Stimulated activated CD4-positive, alpha-beta T cell treated with anti-CD3 and anti-CD28 coated beads, Interleukin-12 subunit alpha, Interleukin-12 subunit beta, amount 100 ng/mL, for 24 hours (primary cell): ENCODE measurements at places on chromosomes 1 and 21.

- DNase-seq, result no peak
Observed at GRCh38 chr21:34810786-34811185, 142.0 kb downstream of the CLIC6 start.

DNA sequence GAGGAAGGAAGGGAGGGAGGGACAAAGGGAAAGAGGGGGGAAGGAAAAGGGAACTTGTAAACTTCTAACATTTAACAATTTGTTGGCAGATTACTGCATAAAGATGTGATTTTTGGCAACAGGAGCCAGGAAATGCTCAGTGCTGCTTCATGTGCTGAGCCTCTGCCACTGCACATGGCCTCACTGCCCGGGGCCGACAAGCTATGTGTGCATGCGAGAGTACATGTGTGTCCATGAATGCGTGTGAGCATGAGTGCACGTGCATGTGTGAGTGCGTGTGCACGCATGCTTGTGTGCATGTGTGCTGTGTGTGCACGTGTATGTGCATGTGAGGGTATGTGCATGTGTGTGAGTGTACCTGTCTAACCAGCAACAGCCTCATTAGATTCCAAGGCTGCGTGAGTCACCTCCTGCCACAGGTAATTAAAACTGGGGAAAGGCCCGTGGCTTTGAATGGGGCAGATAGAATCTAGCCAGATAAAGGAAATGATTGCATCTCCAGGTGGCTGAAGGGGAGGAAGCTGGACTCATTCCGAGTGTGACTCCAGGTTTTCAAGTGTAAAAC is 41.4 kb upstream of the TSPEAR start:
- DNase-seq, result no peak

- no peak for DNase-seq
Observed at GRCh38 chr1:59266180-59266926, 30.5 kb upstream of the FGGY start.

DNA sequence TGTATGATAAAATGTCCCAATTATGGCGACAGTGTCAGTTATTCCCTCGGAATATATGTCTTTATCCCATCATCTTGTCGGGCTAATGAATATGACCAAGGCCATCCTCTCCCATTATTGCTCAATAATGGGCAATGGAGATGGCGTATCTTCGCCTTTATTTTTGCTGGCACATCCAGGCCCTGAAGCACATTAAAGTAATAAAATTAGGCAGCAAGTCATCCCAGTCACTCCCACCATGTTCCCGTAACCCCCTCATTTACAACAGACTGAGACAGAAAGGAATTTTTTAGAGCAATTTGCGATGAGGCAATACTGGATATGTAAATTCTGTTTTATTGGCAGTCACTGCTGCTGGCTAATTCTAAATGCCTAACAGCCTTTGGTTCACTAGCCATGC is 35.3 kb downstream of the CLIC6 start:
- DNase-seq, result no peak

DNA sequence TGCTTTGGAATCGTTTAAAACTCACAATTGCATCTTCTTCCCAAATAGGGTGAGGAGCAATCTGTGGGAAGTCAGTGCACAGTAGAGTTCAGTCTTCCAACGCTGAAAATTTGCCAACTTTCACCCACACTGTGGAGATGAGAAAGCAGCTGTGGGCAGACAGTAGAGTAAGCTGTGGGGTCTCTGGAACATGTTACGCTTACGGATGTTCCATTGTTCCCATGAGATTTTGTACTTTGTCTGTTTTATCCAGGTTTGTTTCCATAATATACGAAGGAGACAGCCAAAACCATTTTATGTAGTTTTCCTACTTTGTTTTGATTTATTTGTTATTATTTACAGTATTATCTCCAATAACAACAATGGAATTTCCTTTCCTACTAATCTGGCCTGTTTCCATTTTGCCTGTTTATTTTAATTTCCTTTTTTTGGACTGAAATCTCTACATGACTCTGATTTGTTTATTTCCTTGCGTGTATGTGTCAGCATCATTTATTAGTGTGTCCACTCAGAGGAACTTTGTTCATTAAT is 65.1 kb upstream of the RGL1 start:
- DNase-seq, result no peak

DNA sequence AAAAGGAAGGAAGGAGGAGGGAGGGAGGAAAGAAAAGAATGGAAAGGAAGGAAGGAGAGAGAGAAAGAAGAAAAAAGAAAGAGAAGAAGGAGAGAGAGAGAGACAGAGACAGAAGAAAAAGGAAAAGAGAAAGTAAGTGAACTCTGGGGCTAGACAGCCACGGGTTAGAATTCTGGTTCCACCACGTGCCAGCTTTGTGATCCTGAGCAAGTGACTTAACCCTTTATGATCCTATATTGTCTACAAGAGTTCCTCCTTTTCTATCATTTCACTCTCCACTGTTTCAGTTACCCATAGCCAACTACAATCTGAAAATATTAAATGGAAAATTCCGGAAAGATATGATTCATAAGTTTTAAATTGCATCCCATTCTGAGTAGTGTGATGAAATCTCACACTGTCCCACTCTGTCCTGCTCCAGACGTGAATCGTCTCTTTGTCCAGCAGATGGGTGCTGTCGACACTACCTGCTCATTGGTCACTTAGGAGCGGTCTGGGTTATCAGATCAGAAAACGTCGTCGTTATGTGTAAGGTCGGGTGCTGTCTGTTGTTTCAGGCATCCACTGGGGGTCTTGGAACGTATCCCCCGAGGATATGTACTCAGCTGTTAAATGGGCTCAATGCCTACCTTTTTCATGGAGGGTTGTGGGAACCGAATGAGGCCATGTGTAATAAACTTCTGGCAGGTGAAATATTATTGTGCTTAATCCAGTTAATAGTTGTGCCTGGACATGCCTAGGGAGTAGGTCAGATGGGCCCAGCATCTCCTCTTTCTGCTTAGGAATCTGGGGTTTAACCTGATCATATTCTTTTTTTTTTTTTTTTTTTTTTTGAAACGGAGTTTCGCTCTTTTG is 19.1 kb downstream of the TMEM51 start:
- no peak for DNase-seq

- peak; percentile 81 for DNase-seq
Observed at GRCh38 chr1:46527474-46528296, 23.8 kb downstream of the KNCN start.

GRCh38 chr1:51303751-51304251 is 26.6 kb downstream of the TTC39A start:
- no peak for DNase-seq

- no peak for DNase-seq
Observed at GRCh38 chr1:30265127-30266070, 458.0 kb downstream of the MATN1 start.

GRCh38 chr1:162942916-162943559 is 82.1 kb upstream of the CCDC190 start:
- peak; percentile 2 for DNase-seq
